ENCODE measurements at places on chromosomes 1 and 21.

DNA sequence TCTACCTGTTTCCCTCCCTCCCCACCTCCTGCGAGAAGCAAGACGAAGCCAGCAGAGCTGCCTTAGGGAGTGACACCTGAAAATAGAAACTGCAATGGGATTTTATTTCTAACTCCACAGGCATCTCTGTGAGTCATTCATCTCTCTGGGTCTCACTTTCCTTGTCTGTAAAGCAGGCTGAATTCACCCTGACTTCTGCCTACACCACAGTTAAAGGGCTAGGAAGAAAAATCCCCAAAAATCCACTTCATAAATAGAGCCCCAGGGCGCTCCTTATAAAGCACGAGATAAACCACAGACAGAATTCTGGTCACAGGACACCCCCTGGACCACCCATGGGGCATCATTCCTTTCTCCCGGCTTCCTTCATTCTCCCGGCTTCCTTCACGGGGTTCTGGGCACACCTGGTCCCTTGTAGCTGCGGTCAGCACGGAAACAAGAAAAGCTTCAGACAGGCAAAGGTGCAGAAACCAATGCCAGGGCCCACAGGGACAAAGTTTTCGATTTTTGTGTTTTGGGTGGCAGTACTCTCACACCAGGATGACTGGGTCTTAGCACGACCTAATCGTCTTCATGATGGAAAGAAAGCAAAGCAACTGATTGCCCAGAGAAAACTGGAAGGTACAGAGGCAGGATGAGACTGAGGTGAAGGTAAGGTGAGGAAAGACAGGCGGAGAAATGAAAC is 2.8 kb upstream of the H6PD start:
- DNase-seq, result no peak

GRCh38 chr1:15592285-15592684 is 7.4 kb upstream of the AGMAT start:
- no peak for DNase-seq

GRCh38 chr1:205739348-205740160 is 10.4 kb downstream of the NUCKS1 start:
- no peak for DNase-seq

DNA sequence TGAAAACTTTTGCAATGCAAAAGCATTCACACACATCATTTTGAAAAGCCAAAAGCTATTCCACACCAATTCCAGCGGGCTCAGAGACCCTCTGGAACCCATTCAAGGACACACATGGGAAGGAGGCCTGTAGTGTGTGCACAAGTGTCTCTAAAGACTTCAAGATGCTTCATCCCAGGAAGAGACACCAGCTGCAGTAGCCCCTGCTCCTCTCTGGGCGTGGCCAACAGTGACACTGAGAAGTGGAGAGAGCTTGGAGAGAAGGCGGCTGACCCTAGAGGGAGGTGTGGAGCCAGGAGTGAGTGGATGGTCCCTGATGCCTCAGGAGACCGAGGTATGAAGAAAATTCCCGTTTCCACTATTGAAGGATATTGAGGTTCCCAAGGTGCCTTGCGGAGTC is 14.9 kb upstream of the TNNI1 start:
- no peak for DNase-seq

- DNase-seq, result no peak
Measured at GRCh38 chr1:2987773-2988172, 33.5 kb upstream of the ACTRT2 start.

DNA sequence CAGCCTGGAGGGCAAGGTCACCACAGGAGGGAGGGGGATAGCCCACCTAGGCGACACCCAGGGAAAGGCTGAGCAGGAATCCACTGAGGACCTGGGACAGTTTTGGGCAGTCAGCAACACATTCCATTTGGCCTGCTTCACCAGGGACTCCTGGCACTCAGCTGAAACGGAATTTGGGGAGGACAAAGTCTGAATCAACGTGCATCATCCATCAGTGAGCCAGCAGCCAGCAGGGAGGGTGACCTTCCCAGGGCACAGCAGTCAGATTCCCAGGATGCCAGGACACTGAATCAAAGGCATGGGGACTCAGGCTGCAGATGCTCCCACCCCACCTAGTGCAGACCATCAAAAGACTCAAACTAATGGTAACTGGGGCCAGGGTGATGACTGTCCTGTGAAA is 4.6 kb downstream of the SH3BP5L start:
- DNase-seq, result no peak

- peak; percentile 34 for DNase-seq
Measured at GRCh38 chr1:198156111-198156744, 570 bp upstream of the NEK7 start.

- DNase-seq, result no peak
Measured at GRCh38 chr1:6723621-6724428, 22.2 kb upstream of the DNAJC11 start.

- no peak for DNase-seq
Measured at GRCh38 chr1:164783778-164784555, 225.0 kb downstream of the PBX1 start.
